ENCODE measurements at places on chromosomes 1 and 21. TPM values are rescaled to one million over a fixed set of nuclear protein-coding genes. Genes with fewer than 3 reads are reported as not detected.

The ENO1 gene
- total RNA-seq, result 2,890 TPM

The SPATA45 gene
- total RNA-seq, result not detected

The HRNR gene
- not detected for total RNA-seq

The CXADR gene
- 12.1 TPM for total RNA-seq

The OR14A16 gene
- not detected for total RNA-seq

The PROX1 gene
- total RNA-seq, result 0.18 TPM

The HTR1D gene
- total RNA-seq, result 16.5 TPM

The ATP1A4 gene
- total RNA-seq, result not detected

The C8B gene
- total RNA-seq, result not detected

All from A549 treated with ZK216348 at 1 μM for 4 hours (cell line).